EH (cell line): ENCODE measurements at places on chromosomes 12 and 14.

DNA sequence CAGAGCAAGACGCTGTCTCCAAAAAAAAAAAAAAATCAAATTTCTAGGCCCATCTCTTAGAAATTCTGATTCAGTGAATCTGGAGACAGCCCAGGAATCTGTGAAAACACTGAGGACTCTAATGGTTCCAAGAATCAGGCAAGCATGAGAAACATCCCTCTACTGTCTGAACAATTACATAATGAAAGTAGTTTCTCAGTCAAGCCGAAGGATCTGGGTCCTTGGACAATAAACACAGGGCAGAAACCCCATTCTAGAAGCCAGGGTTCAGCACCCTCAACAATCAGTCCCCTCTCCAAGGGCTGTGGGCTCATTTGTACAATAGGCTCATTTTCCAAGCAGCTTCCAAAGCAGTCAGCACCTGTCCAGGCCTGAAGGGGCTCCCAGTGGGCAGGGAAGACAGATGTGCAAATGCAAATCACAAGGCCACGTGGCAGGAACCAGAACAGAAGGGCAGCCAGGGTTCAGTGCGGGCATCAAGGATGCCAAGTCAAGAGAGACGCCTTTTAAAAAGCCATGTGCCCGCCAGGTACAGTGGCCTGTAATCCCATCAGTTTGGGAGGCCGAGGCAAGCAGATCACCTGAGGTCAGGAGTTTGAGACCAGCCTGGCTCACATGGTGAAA lies 96.1 kb downstream of the KSR2 start:
- DNase-seq: peak; percentile 10

DNA sequence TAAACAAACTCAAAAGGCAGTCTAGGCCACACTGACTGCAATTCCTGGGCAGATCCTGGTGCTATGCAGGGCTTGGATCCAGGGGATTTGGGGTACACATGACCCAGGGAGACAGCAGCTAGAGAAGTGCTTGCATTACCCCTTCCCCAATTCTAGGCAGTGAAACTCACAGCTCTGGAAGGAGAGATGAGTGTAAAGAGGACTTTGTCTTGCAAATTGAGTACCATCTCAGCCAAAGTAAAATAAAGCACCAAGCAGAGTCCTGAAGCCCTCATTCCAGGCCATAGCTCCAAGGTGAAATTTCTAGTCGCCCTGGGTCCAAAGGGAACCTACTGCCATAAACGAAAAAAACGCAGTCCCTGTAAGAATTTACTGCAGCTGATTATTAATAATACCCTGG lies 644.9 kb upstream of the FLRT2 start:
- no peak for DNase-seq

DNA sequence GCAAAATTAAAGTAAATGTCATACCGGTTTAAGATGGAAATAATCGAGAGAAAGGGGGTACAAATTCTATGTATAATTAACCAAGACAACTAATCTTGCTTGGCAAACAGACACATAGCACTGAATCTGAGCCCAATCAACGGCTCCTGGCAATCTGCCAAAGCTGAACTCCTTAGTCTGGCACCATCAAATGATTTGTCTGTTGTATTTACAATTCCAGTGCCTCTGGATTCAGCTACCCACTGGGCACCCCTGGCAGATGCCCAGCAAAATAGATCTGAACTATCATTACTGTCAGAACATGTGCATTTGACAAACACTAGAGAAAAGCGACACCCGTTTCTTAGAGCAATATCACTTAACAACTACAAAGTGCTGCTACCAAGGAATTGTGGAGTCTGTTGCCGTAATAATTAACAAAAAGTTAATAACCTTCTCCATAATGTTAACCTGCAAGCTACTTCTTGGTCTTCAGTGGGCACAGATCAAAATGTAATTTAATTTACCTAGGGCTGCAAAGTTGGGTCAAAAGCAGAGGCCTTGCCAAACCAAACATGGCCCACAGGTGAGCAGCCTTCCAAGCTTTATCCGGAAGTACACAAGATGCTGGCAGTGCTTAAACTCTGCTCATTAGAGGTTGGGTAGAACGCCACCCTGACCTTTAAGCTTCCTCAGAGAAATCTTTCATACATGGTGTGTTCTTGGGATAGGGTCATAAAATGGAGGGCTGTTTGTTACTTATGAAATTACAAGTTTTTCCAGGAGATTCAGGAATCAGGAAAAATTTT lies 7.6 kb downstream of the EGLN3 start:
- DNase-seq: no peak

DNA sequence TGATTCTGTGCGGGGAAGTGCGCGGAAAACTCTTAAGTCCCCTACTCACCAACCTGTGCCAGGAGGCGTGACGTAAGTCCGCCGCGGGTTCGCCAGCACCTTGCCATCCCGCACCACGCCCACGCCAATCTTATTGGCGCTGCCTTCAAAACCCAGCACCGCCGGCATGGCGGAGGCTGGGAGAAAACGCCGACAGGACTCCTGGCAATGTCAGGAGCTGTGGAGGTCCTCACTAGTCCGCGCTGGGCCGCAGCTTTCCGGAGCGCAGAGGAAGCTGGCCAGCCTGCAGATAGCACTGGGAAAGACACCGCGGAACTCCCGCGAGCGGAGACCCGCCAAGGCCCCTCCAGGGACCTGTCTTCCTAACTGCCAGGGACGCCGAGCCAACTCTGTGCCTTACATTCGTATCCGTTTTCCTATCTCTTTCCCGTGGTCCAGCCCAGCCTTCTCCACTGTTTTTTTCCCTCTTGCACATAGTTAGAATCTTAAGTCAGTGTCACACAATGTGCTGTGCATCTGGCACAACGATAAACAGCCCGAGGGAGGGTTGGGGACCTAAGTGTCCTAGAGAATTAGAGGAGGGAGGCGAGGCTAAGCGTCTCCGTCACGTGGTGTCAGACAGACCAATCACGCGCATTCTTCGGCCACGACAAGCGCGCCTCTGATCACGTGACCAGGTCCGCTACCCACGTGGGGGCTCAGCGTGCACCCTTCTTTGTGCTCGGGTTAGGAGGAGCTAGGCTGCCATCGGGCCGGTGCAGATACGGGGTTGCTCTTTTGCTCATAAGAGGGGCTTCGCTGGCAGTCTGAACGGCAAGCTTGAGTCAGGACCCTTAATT lies at the start of the genes APEX1 and OSGEP:
Gene APEX1 (plus strand): TSS at position 711 of the 839 bp plus-strand sequence. CDS start 420 bp downstream, outside the sequence.
Gene OSGEP (minus strand): TSS at position 297 of the 839 bp plus-strand sequence. CDS start 129 bp downstream, at position 168.
- DNase-seq: peak; percentile 99

GRCh38 chr12:64864319-64864718 lies 39.9 kb downstream of the TBC1D30 start:
- DNase-seq: no peak

GRCh38 chr14:74429221-74429691 lies 3.2 kb upstream of the SYNDIG1L start:
- DNase-seq: no peak

- peak; percentile 75 for DNase-seq
Observed at GRCh38 chr12:49693931-49694444, 13.2 kb downstream of the FMNL3 start.

DNA sequence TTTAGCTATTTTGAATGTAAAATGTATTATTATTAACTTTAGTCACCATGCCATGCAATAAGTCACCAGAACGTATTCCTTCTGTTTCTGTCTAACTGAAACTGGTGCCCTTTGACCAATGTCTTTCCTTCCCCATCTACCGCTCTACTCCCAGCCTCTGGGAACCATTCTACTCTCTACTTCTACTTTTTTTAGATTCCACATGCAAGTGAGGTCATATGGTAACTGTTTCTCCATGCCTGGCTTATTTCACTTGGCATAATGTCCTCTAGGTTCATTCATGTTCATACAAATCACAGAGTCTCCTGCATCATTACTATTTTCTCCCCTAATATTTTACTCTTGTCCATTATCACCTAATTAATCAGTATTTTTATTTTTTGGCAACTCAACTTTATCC lies 160.1 kb downstream of the TMX1 start:
- peak; percentile 3 for DNase-seq

DNA sequence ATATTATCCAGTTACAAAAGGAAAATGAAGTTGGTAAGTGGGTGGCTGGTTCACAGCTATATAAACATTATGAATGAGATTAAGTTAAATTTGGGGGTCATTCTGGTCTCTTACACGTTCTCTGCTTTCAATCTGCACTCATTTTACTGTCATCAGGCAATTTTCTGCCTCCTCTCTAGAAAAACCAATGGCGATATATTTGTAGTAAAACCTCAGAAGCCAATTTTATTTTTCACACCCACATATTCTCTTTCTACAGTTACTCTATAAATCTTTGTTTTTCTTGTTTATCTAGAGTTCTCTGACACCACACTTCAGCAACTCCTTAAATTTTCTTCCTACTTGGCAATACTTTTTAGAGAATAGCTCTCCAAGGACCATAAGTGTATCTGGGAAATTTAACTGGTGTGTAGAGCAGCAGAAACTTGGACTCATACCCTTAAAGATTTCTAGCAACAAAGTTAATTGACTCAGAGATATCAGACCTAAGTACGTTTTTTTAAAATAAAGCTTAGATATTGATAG lies 926.9 kb downstream of the TMTC2 start:
- DNase-seq: no peak

- DNase-seq: peak; percentile 94
Observed at GRCh38 chr14:50321009-50321660, 9.0 kb downstream of the DMAC2L start.

DNA sequence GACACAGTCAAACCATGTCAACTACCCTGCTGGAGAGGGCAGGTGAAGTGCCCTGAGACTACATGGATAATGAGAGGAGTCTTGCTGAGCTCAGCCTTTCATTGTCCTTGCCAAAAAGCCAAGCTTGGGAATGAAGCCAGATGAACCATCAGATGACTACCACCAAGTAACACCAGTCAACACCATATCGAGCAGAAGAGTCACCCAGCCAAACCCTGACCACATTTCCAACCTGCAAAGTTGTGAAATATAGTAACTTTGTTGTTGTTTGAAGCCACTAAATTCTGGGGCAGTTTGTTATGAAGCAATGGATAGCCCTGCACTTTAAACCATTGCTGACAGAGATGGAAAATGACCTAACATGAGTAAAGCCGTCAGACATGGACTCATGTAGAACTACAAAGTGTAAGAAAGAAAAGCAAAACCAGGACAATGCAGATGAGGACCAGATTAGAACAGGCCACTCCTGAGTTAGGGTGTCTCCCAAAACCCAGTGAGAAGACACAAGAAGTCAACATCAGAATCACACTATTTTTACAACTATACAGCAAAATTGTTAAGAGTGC lies 12.5 kb upstream of the CRADD start:
- peak; percentile 38 for DNase-seq

GRCh38 chr12:53101266-53101665 lies 2.0 kb upstream of the SOAT2 start:
- no peak for DNase-seq

GRCh38 chr14:77763978-77764377 lies 3.0 kb upstream of the SNW1 start:
- DNase-seq: no peak

- DNase-seq: no peak
Observed at GRCh38 chr12:65188179-65188701, 18.9 kb downstream of the LEMD3 start.

DNA sequence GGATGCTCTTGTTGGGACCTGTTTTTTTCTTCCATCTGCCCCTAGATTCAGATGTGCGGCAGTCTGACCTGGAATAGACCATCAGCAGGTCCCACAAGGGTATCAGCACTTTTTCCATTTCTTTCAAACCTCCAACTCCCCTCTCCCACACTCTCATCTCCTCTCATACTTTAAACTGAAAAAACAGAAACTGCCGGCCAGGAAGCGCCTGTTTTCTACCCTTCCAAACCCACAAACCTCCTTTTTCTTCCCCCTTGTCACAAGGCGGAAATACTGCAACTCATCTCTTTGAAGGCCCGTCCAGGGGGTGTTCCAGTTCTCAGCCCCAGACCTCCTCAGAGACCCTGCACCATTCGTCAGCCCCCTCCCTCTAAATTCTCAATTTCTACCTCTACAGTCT lies 62.5 kb upstream of the FKBP4 start:
- DNase-seq: no peak

DNA sequence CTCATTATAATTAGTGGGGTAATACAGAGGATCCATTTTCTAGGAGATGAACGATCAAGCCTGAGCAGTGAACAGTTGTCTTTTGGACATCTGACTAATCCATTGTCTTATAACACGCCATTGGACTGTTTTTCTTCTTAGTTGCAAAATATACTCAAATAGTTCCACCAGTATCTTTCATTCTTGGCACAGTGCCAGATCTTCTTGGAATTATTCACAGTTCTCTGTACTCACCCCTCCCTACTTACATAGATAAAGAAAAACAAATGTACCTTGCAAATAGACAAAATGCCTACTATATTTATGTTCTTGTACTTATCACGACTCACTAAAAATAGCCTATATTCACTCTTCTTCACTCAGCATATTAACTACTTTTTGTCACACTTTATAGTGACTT lies 3.8 kb downstream of the CBLN3 start:
- DNase-seq: peak; percentile 78

- DNase-seq: no peak
Observed at GRCh38 chr12:67748743-67749040, 100.1 kb downstream of the DYRK2 start.
